HFFc6 (cell line): ENCODE measurements at places on chromosomes 6 and 20.
A peak's percentile ranks its signal among the peaks of the same experiment; 100 is the strongest.

DNA sequence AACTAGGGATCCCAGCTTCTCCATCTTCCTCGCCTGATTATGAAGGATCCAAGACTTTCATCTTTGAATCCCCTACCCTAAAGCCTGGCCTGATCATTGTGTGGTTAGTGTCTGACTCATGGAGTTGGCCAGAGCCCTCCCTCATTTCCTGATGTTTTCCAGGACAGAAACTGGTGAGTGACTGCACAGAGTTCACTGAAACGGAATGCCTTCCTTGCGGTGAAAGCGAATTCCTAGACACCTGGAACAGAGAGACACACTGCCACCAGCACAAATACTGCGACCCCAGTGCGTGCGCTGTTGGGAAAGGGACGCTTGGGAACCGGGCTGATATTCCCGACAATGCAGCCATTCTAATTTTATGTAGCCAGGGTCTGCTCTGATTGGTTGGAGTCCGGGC is 4.0 kb downstream of the CD40 start:
- peak; percentile 19 for DNase-seq

DNA sequence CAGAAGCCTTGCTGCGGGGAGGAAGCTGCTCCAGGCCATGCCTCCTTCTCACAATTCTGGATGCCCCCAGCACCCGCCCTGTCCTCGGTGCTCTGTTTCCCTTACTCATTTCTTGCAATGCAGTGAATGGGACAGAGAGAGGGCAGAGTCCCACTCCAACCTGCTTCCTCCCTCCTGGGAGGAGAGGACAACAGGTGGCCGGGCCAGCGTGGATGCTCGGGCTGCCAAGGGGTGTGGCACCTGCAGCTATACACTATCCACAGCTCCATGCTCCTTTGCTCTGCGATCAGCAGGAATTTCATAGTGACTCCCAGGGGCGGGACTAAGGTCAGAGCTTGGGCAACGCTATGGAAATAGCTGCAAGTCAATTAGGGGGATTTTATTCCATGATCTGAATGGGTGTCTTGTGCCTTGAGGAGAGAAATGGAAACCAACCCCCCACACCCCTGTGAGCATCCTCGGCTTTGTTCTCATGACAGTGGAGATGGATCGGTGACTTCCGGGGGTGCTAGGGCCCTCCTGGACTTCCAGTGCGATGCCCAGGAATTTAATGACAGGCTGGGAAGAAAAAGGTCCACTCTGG is 192.5 kb downstream of the MYLK4 start:
- DNase-seq, result no peak

DNA sequence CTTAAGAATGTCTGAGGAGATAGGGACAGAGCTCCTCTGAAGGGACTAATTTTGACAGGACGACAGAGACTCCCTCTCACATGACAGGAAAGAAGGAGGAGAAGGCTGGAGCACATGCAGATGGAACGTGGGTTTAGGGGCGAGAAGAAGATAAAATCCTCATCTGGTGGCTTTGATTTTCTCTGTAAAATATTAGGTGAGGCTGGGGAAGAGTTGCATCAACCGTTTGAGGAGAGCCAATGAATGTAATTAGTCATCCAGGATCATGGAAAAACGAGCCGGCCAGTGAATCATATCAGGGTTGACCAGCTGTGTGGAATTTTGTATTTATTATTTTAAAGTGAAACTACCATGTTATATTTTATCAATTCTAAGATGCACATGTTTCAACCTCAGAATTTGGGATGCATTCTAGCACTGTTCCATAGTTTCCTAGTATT is 46.9 kb upstream of the ADGRF4 start:
- DNase-seq, result peak; percentile 38

DNA sequence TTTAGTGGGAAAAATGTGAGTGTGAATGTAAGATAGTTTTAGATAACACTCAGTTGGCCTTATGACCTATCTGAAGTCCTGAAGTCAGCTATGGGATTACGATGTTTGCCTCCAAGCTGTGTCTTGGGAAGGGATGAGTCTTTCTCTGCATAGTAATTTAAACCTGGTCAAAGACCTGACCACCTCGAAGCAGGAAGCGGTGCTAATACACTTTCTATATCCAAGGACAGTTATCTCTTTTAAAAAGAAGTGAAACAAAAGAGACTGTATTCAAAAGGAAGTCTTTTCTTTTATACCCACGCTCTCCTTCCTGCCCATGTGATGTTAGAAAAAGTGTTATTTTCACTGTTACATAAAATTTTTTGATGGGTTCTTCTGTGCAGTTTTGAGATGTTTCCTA is 94.9 kb downstream of the JARID2 start:
- no peak for DNase-seq

DNA sequence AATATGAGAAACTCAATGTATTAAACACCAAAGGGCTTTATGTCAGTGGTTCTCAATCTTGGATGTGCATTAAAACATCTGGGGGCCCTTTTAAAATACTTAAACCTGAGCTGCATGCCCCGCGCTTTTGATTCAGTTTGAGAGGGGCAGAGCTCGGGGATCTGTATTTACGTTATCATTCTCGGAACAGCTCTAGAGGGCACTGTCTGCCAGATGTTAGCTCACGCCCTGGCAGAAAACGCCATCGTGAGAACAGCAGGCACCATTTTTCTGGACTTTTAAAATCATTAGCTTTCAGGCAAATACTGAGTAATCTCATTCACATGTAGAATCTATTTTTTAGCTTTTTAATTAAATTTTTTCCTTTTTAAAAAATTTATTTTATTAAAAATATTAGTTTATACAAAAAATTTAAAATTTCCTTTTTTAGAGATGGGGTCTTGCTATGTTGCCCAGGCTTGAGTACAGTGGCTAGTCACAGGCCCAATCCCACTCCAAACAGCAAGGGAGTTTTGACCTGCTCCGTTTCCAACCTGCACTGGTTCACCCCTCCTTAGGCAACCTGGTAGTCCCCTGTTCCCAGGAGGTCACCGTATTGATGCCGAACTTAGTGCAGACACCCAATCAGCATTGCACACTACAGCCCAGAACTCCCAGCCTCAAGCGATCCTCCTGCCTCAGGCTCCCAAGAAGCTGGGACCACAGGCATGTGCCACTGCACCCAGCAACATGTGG is 30.0 kb upstream of the ZNF133 start:
- DNase-seq, result peak; percentile 5
